ENCODE measurements at places on chromosomes 4 and X.

- no peak for DNase-seq
Measured at GRCh38 chr4:100962698-100963097, 384.6 kb downstream of the PPP3CA start.

DNA sequence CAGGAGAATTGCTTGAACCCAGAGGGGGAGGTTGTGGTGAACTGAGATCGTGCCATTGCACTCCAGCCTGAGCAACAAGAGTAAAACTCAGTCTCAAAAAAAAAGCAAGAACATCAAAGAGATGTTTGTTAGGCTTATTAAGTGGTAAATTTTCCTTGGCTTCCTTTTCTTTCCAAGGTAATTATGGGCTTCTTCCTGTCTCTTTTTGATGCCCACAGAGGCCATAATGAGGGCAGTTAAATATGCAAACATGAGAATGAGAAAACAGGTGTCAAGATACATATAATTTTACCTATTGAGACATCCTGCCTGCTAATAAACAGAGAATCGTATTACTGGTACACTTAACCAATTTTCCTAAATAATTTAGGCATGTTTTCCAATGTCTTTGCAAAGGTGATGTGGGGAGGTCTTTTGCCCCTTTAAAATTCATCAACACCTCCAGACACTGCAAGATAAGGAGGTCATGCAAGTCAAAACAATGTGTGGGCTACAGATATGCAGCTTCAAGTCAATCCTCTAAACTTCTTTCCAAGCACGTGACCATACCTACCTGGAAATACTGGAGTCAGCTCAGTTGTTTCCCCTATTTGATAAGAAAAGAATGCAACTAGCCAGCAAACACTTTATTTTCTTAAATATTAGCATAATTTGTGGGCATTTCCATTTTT is 2.7 kb downstream of the SLC39A8 start:
- no peak for DNase-seq

- DNase-seq, result peak; percentile 30
Measured at GRCh38 chr4:98546910-98547594, 111.4 kb downstream of the TSPAN5 start.

GRCh38 chr4:836750-837301 is 10.9 kb upstream of the CPLX1 start:
- DNase-seq, result no peak

DNA sequence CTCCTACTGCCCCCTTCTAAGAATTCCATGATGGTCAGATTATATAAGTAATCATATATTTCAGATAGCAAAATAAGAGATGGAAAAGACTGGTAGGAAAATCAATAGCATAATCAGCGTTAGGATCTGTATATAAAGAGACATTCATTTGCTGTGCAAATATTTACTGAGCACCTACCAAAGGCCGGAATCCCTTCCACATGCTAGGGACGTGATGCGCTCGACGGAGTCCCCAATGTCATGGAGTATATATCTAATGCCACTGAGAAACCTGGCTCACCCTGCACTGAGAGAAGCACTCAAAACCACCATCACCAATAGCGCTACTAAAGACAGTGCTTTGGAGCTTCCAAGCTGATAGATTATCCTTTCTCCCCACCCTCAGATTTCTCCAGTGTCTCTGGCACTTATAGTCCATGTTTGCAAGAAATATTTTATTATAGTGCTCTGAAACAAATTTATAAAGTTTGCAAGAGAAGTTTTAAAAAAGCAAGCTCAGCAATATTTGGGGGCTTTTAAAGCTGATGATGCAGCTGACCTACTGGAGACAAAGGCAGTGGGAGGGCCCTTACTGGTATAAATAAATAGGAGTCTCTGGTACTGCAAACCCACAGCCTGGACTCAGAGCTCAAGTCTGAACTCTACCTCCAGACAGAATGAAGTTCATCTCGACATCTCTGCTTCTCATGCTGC is at the start of gene CXCL13:
Gene CXCL13 (plus strand): TSS at position 611 of the 693 bp plus-strand sequence. CDS start 46 bp downstream, at position 657.
- no peak for DNase-seq

DNA sequence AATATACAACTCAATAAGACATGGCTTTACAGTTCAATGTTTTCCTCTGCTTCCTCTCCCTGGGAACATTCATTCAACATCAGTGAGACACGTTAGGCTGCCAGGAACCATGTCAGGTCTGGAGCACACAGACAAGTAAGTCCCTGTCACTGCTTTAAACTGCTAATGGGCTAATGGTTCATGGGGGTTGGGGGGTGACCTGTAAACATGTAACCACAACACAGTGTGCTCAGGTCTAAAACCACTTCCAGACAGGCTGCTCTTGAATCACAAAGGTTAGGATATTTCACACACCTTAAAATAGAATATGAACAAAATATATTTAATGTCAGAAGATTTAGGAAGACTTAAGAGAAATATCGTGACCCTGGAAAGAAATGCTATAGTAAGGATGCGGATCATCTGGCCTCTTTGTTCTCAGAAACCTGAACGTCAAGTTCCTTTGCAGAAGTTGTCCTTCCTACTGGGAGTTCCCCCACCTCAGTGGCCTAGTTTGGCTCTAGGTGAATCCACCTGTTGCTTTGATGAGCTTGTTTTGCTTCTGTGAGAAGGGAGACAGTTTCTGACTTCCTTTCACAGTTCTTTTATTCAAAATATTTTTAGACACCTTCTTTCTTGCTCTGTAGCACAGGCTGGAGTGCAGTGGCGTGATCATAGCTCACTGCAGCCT is 359.9 kb downstream of the UNC5C start:
- no peak for DNase-seq

DNA sequence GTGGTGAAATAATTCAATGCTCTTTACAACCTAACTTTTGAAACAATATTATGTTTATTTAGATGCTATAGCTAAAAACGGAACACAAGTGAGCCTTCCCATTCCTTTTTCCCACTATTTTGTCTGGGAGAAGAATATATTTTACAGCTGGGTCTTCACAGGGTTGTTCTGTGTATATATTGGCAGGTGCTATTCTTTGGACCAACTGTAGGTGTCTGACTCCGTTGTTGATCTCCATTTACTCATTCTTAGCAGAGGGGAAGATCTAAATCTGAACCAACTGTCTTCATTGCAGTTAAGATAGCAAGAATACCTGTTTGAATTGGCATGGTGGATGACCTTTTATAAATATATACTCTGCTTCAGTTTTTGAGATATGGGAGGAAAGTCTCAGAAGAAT is 257.4 kb downstream of the CFAP299 start:
- peak; percentile 11 for DNase-seq

GRCh38 chr4:151169223-151169622 is 69.8 kb downstream of the RPS3A start:
- peak; percentile 43 for DNase-seq

DNA sequence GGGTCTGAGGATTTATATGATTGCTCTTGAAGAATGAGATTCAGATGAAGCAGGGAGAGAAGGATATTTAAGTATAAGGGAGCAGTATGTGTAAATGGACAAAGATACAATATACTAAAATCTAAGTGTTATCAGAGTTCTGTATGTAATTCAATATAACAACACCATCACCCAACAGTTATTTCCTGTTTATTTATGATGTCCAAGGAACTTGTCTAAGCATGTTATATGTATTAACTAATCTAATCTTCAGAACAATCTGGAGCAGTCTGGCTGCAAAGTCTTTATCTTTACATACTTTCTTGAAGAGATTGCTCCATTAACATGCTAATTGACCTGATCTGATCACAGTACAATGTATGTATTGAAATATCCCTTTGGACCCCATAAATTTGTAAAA is 203.8 kb upstream of the WDFY3 start:
- DNase-seq, result no peak

GRCh38 chr4:54213761-54214160 is 15.3 kb upstream of the PDGFRA start:
- DNase-seq, result no peak

DNA sequence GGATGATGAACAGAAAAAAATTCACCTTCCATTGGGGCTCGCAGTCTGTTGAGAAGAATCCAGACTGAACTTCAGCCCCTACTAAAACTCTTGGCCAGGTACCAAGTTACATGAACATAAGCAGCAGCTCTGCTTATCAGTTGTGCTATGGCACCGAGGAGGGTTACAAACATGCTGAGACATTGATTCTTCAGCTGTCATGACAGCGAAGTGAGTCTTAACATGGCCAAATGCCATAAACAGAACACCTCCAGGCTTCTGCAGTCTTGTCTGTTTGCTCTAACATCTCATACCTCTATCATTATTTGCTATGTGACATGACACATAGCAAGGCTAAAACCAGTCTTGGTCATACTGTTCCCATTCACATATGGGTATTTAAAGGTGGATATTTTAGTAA is 521.5 kb downstream of the GRID2 start:
- DNase-seq, result no peak

- no peak for DNase-seq
Measured at GRCh38 chr4:48436318-48436717, 46.8 kb upstream of the SLC10A4 start.

GRCh38 chr4:3775005-3775404 is 8.8 kb downstream of the ADRA2C start:
- DNase-seq, result no peak
